MCF 10A (cell line): ENCODE measurements at places on chromosomes 12 and 14. TPM values are rescaled to one million over a fixed set of nuclear protein-coding genes. Genes with fewer than 3 reads are reported as not detected.

DNA sequence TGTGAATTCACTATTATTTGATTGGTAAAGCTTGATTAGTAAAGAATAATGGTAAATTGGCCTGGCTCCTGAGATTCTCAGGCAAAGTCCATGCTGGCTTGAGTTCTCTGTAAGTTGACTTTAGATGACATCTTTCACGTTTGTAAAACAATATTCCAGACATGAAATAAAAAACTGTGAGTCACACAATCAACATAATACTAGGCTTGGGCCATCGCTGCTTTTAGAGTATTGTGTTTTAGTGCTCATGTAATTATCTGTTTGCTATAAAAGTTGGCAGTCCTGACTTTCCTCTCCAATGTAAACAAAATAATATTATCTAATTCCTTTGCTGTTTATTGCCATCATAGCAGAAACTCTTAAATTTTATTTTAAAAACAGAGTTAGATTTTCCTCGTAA lies 3.9 kb upstream of the TBC1D30 start:
- no peak for DNase-seq

DNA sequence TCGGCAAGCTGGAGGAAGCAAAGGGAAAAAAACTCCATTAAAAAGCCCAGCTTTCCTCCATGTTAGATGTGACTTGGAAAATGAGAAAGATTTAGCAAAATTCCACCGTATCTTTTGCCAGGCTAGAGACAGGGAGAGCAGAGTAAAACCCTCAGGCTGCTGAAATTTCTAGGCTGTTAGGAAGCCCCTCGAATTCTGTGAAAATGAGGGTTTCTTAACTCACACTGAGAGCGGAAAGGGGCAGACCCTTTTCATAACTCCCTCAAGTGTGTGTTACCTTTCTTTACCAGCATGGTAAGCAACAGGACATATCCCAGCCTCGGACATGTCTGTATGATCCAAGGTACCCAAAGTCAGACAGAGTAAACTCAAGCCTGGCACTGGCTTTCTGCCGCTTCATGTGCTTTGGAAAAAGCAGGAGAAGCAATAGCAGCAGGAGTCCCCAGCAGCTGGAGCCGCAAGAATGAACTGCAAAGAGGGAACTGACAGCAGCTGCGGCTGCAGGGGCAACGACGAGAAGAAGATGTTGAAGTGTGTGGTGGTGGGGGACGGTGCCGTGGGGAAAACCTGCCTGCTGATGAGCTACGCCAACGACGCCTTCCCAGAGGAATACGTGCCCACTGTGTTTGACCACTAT lies at the start of gene RHOJ:
Gene RHOJ (plus strand): TSS at position 37 of the 637 bp plus-strand sequence. CDS start 427 bp downstream, at position 464.
- no peak for DNase-seq

DNA sequence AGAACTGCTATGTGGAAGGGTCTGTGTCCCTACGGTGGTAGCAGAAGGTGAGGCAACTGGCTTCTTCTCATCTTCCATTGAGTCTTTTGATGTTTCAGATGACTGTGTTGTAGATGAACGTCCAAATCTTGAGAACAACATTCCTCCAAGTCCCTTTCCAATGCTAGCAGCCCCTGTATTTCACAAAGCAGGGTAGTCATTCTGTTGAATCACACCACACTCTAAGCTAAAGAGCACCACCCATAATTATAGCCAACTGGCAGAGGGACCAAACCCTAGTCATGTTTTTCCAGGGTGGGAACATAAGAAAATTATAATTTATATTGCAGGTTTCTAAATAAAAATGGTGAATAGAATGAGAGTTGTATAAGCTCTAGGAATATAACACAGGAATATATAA lies 98.7 kb downstream of the DDHD1 start:
- no peak for DNase-seq

OR6J1 gene
- not detected in 2 replicates for total RNA-seq

DNA sequence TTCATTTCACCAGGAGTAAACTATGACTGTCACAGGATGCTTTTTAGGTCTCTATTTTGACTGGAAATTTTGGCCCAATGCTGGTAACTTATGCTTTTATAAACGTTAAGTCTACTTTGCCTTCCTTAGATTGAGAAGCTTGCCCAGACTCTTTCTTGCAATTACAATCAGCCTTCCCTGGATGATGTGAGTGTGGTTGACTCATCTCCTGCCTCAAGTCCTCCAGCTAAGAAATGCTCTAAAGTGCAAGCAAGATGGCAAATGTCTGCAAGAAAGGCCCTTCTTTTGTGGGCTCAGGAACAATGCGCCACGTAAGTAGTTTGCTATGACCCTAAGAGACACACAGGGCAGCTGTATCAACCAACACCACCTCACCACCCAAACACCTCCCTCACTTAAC lies 96.9 kb downstream of the SYNE2 start:
- DNase-seq, result no peak

GRCh38 chr12:58877243-58877743 lies 43.0 kb downstream of the LRIG3 start:
- peak; percentile 94 for DNase-seq

DNA sequence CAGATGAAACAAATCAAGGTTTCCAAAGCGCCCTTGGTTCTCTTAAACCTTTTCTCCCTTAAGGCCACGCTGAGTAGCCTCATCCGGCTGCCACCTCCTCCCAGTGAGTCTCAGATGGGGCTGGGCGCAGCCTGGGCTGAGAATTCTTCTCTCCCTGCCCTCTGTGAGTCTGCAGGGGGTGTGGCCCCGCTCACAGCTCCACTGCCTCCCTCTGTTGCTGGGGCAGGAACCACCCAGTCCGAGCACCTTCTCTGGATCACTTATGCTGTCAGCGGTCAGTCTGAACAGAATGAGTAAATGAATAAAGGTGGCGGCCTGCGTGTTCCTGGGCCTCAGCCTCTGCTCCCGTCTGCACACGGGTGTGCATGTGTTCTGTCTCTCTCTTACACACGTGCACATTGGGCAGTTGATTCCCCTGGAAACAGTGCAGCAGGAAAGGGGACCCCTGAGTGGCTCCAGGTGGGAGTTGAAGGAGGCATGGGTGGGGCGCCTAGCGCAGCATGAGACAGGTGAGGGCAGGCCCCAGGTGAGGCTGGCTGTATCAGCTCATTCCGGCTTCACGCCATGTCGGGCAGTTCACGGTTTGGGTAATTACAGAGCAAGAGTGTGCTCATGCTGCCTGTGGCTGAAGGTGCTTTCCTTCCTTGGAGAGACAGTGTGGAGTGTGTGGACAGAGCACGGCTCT lies 4.3 kb downstream of the PAPLN start:
- DNase-seq, result no peak

DNA sequence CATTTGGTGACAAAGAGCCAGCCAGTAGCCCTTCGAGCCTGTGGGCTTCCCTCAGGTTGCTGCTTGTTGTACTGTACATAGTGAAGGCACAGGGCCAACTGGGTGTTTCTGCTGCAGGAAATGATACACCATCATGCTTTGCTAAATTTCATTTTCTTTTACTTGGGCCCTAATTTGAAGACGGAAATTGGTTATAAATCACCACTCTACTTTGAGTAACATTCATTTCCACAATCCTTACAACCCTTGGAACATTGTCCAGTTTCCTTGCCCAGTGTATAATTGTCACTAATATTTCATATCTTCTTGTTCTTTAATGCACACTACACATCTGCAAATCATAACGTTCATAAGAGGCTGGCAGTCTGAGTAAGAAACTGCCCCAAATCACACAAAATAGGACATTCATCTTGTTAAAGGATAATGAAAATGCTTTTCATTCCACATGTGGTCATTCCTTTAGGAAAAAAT lies 30.2 kb downstream of the MSRB3 start:
- DNase-seq, result peak; percentile 8

DNA sequence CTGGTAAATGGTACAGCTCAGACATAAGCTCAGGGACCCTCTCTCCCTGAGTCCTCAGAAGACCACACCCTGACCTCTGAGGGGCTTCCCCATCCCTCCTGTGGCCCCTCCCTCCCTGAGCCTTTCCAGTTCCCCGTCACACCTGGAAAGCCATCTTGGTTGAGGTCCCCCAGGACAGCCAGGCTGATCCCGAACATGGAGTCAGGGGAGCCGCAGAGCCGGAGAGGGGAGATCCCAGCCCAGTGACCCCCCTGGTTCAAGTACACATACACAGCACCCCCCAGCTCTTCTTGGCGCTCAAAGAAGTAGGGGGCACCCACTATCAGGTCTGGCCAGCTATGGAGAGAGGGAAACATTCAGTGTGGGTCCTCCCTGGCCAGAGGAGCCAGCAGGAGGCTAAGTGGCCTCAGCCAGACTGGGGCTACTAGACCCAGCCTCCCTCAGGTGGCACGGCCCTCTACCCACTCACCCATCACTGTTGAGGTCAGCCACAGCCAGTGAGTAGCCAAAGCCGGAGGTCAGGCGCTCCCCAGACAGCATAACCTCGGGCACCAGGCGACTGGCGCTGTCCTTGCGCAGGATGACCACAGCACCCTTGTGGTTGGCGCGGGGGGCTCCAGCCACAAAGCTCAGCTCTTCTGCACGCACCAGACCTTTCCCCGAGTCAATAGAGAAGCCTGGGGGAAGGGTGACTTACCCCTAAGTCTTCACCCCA lies 9.3 kb downstream of the ITGA7 start:
- DNase-seq, result no peak

- no peak for DNase-seq
Measured at GRCh38 chr12:117507548-117507947, 146.1 kb upstream of the NOS1 start.

DNA sequence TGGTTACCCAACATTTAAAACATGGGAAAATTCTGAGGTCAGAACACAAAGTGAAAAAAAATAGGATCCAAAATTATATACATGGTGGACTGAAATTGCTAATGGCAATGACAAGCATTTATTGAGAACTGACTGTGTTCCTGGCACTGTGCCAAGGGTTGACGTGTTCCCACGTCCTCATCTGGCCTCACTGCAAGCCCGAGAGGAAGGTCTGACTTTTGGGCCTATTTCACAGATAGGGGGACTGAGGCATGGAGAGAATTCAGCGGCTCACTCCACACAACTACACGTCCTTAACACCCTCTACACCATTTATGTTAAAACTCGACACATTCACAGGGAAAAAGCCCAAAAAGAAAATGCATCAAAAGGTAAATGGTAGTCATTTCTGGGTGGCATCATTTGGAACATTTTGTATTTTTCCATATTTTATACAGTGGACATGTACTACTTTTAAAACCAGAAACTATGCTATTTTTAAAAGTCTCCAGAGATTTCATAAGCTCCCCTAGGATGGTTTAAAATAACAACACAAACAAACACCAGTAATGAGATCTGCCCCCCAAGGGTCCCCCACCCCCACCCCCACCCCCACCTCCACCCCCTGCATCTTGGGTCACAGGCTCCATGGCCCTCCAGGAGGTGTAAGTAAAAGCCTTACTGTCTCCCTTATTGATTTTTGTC lies 27.7 kb downstream of the CLMN start:
- peak; percentile 92 for DNase-seq

GRCh38 chr12:62194616-62195015 lies 65.6 kb upstream of the USP15 start:
- peak; percentile 72 for DNase-seq

TSFM gene
- 28.4 and 32.6 TPM in 2 replicates for total RNA-seq

PPP4R4 gene
- 0.66 and 0.91 TPM in 2 replicates for total RNA-seq

GRCh38 chr14:45705940-45706534 lies 453.0 kb upstream of the MIS18BP1 start:
- no peak for DNase-seq

DNA sequence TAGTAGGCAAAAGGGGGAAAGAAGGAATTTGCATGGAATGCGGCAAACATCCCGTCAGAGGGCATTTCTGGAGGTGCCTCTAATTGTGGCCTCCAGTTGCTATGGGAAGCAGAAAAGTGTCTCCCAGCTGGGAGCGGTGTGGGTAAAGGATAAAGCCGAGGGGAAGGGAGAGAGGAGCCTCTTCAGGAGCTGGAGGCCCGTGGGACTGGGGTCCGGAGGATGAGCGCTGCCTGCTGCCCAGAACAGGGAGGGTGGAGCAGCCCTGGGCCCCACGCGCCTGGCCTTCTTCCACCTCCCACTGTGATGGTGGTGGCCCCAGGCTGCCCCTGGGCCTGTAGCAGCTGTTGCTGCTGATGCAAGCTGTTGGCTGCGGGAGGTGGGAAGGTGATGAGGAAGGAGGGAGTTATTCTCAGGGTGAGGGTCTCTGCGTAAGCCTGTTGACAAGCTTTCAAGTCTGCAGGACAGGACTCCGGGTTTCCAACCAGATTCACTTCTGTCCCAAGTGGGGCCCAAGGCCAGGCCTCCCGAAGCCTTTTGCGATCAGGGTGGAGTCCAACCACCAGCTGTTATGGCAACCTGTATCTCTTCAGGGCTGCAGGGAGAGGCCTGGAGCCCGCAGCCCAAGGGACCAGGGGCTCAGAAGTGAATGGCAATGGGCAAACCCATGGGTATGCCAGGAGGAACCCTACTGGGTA lies 19.1 kb upstream of the PGF start:
- DNase-seq, result no peak

- DNase-seq, result no peak
Measured at GRCh38 chr12:86662464-86662863, 406.3 kb upstream of the MGAT4C start.

GRCh38 chr12:109109746-109110350 lies 6.5 kb upstream of the ACACB start:
- no peak for DNase-seq

- peak; percentile 100 for DNase-seq
Measured at GRCh38 chr12:6336079-6336888, 5.6 kb downstream of the TNFRSF1A start.

DNA sequence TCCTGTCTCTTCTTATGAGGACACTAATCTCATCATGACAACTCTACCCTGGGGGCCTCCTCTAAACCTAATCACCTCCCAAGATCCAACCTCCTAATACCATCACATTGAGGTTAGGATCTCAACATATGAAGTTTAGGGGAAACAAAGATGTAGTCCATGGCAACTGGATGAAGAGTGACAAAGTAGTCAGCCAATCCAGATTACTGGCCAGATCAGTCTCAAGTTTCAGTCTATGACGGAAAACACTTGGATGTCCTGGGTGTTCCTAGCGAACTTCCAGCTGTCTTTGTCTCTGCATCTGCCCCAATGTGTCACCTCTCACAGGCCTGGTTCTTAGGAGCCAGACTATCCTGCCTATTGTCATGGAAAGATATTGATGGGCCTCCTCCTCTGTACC lies 630.8 kb downstream of the AACS start:
- DNase-seq, result no peak

PSEN1 gene
- 55.1 and 64.5 TPM in 2 replicates for total RNA-seq

GRCh38 chr14:91317381-91318308 lies 73.1 kb upstream of the GPR68 start:
- peak; percentile 90 for DNase-seq

GRCh38 chr12:21989819-21990412 lies 48.7 kb upstream of the ABCC9 start:
- DNase-seq, result peak; percentile 39
